Calu3 (cell line): ENCODE measurements at places on chromosomes 1 and 21. TPM values are rescaled to one million over a fixed set of nuclear protein-coding genes. Genes with fewer than 3 reads are reported as not detected.

GRCh38 chr1:241837416-241837815 is 10.6 kb upstream of the EXO1 start:
- no peak overlapping the region for H3K27ac ChIP-seq
- no peaks in the 10 kb centered on the region for H3K36me3 ChIP-seq
- H3K27me3 ChIP-seq: no peaks in the 10 kb centered on the region
- no peak for DNase-seq

The MYCBP gene
- total RNA-seq: 25.9 and 33.2 TPM in 2 replicates

DNA sequence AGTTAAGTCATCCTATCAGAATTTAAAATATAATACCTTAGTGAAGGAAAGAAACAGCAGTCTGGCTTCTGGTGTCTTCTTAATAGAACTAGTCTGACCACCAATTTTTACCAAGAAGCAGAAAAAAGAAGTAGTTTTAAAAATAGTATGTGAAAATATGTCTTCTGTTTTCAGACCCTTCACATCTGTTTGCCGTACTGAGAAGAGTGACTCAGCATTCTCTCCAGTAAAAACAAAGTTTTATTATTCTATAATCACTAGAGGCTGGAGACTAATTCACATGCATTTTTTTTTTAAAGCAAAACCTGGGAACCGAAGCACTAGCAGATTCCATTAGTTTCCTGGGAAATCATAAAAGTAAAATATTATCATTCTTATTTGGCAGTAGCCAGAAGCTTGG is 163.8 kb downstream of the COL24A1 start:
- no peak overlapping the region for H3K27ac ChIP-seq
- H3K36me3 ChIP-seq: no peaks in the 10 kb centered on the region
- H3K4me3 ChIP-seq: no peak overlapping the region
- H3K4me1 ChIP-seq: no peaks in the 10 kb centered on the region
- DNase-seq: no peak

GRCh38 chr1:238135708-238136664 is 245.3 kb upstream of the ZP4 start:
- no peak overlapping the region for H3K4me3 ChIP-seq
- no peaks in the 10 kb centered on the region for H3K27me3 ChIP-seq
- no peaks in the 10 kb centered on the region for H3K4me1 ChIP-seq
- DNase-seq: no peak

The GNAT2 gene
- total RNA-seq: not detected in 2 replicates

DNA sequence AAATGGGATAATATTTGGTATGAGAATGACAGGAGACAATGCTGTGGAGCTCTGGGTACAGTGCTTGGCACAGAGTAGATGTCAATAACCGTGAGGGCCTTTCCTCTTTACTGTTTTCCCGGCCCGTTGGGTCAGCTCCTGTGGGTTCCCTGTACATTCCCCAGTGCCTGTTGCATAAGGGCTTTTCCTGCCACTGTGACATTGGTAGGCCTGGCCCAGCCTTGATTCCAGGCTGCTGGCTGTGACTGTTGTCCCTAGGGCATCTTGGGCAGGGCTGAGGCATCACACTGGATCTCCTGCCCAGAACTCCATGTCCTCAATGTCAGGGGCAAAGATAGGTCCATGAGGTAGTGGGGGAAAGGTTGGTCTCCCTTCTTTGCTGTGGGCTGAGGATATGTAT is 25.8 kb upstream of the MYCL start:
- peaks cover 6% of the 10 kb centered on the region for H3K4me1 ChIP-seq
- no peak overlapping the region for H3K4me3 ChIP-seq
- no peak for DNase-seq
- no peaks in the 10 kb centered on the region for H3K36me3 ChIP-seq
